ENCODE measurements at places on chromosomes 1 and 21. TPM values are rescaled to one million over a fixed set of nuclear protein-coding genes. Genes with fewer than 3 reads are reported as not detected.
A peak's percentile ranks its signal among the peaks of the same experiment; 100 is the strongest.

XPR1 gene
- 18.4 TPM for polyA plus RNA-seq

- peak; percentile 60 for DNase-seq
- no peaks in the 10 kb centered on the region for H3K4me1 ChIP-seq
- H3K27me3 ChIP-seq: no peaks in the 10 kb centered on the region
- H3K36me3 ChIP-seq: no peaks in the 10 kb centered on the region
- no peak overlapping the region for H3K4me3 ChIP-seq
Measured at GRCh38 chr21:36491209-36491910, 11.4 kb upstream of the CLDN14 start.

- no peak overlapping the region for H3K27ac ChIP-seq
- no peaks in the 10 kb centered on the region for H3K27me3 ChIP-seq
- H3K36me3 ChIP-seq: no peaks in the 10 kb centered on the region
Measured at GRCh38 chr21:17527240-17527639, 14.4 kb downstream of the CXADR start.

DNA sequence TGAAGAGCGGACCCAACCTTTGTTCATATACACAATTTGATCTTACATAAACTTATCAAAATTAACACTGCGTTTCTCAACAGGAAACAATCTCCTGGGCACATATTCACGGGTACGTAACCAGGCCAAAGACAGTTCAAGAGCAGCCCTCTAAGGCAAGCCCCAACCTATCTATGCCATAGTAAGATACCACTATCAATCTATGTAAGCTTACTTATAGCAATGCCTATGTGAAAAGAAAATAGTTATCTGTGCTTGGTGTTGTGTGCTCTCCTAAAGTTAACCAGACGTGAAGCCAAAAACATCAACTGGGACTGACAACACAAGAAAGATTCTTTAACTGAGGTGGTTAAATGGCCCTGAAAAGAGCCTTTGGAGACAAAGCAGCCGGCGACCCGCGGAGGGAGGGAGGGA is 49.4 kb upstream of the BOLA1 start:
- H3K36me3 ChIP-seq: no peaks in the 10 kb centered on the region
- H3K27ac ChIP-seq: peak overlapping the region; percentile 80
- H3K27me3 ChIP-seq: no peaks in the 10 kb centered on the region
- H3K4me1 ChIP-seq: peaks cover 11% of the 10 kb centered on the region
- H3K4me3 ChIP-seq: peak overlapping the region; percentile 65
